ENCODE measurements at places on chromosomes 7 and 10. TPM values are rescaled to one million over a fixed set of nuclear protein-coding genes. Genes with fewer than 3 reads are reported as not detected.

DNA sequence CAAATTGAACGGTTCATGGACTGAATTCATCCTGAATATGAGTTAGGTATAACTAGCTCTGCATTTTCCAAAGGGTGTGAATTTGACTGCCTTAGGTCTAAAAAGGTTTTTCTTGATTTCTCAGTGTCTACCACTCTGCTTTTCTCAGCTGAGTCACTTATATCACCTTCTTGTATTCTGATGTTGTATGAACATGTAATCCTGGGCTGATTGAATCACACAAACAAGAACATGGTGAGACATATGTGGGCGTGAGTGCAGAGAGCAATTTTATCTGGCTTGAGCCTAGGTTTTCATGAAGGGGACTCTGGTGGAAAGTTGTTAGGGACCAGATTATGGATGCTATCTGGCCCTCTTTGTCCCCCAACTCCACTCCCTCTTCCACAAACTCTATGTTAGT is 239.8 kb downstream of the SUGCT start:
- H3K4me3 ChIP-seq: no peak overlapping the region
- DNase-seq: no peak
- no peak overlapping the region for H3K27ac ChIP-seq
- H3K36me3 ChIP-seq: no peaks in the 10 kb centered on the region

GRCh38 chr7:32679192-32679591 is 183.9 kb downstream of the AVL9 start:
- H3K27ac ChIP-seq: no peak overlapping the region
- H3K4me3 ChIP-seq: no peak overlapping the region
- DNase-seq: no peak
- no peaks in the 10 kb centered on the region for H3K36me3 ChIP-seq
- no peaks in the 10 kb centered on the region for H3K4me1 ChIP-seq

- H3K27ac ChIP-seq: no peak overlapping the region
- no peak overlapping the region for H3K4me3 ChIP-seq
- no peaks in the 10 kb centered on the region for H3K27me3 ChIP-seq
- no peaks in the 10 kb centered on the region for H3K36me3 ChIP-seq
Measured at GRCh38 chr10:111531690-111532089, 454.9 kb downstream of the ADRA2A start.

DNA sequence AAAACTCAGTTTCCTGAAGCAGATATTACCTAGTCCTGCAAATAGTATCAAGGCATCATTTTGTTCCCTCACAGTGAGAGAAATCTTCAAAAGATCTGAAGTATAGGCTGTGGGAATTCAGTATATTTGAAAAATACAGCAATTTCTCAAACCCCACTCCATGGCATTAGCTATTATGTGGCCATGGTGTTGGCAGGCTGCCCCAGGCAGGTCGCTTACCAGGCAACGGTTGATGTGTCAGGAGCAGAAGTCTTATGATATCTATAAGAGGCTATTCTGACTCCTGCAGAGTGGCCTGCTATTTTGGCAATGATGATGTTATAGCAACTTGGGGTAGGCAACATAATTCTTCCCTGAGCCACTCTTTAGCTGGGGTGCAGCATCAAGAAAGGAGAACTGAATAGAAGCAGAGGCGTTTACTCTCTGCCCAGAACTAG is 187.9 kb downstream of the PLXDC2 start:
- H3K27ac ChIP-seq: peak overlapping the region; percentile 87
- H3K36me3 ChIP-seq: no peaks in the 10 kb centered on the region
- H3K27me3 ChIP-seq: no peaks in the 10 kb centered on the region
- no peak for DNase-seq

GRCh38 chr10:74081192-74081803 is 69.3 kb downstream of the AP3M1 start:
- no peak overlapping the region for H3K4me3 ChIP-seq
- no peaks in the 10 kb centered on the region for H3K27me3 ChIP-seq
- H3K27ac ChIP-seq: no peak overlapping the region
- no peaks in the 10 kb centered on the region for H3K36me3 ChIP-seq

DNA sequence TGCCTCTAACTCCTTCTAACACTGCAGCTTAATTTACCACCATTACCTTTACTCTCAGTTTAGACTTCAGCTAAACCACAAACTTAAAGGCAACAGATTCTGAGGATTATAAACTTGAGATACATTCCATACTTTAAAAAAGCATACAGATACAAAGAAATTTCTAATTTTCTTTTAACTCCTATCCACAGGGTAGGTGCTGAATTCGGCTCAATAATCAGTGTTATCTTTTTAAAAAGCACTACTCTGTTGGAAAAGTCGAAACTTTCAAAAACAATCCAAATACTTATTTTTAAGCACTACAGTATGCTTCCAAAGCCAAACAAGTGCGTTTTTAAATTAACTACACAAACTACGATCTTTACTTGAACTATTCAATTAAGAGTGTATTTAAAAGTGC is 1.0 kb downstream of the SMNDC1 start:
- H3K27me3 ChIP-seq: no peaks in the 10 kb centered on the region
- no peak for DNase-seq
- peaks cover 13% of the 10 kb centered on the region for H3K4me1 ChIP-seq
- peak overlapping the region; percentile 93 for H3K4me3 ChIP-seq

- peaks cover 5% of the 10 kb centered on the region for H3K4me1 ChIP-seq
- no peak overlapping the region for H3K27ac ChIP-seq
- no peak for DNase-seq
- H3K4me3 ChIP-seq: no peak overlapping the region
- H3K27me3 ChIP-seq: no peaks in the 10 kb centered on the region
- H3K36me3 ChIP-seq: no peaks in the 10 kb centered on the region
Measured at GRCh38 chr7:150479023-150479716, 28.7 kb downstream of the GIMAP8 start.

DNA sequence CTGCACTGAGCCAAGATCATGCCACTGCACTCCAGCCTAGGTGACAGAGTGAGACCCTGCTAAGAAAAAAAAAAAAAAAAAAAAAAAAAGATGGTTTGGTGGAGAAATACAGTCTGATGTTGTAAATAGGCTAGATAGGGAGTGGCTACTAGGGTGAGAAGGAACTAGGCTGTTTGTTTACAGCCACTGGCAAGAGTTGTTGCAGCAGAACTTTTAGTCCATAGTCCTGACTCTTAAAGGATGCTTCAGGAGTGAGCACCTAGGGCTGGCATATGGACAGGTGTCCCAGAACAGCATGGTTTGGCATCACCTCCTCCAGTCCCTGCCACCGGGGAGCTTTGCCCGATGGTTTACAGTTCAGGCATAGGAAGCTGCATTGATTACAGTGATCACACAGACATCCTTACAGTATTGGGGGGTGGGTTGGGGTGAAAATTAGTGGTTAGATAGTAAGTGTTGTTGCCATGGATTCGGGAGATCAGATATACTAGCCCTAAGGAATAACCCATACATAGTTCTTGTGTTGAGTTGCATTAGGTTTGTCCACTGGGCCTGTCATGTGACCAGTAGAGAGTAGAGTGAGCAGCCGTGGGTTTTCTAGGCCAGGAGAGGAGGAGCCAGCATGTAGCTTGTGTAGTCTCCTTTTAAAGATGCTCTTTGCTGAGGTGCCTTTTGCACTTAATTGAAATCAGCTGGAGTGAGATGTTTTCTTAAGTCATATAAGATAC is 35.9 kb downstream of the ZRANB1 start:
- no peak overlapping the region for H3K27ac ChIP-seq
- DNase-seq: no peak
- no peak overlapping the region for H3K4me3 ChIP-seq

DNA sequence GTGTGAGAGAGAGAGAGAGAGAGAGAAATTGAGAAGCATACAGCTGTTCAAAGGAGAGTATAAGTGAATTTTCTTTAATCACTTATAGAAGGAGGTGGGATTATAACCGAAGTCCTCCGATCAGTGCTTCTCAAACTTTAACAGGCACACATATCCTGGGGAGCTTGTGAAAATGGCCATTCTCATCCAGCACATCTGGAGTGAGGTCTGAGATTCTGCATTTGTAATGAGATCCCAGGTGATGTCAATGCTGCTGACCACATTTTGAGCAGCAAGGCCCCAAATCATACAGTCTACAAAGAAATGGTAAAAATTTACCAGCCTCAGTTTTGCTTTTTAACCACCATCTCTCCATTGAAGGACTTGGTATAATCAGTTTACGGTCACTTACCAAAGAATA is 219.0 kb downstream of the PTEN start:
- peaks cover 43% of the 10 kb centered on the region for H3K4me1 ChIP-seq
- H3K4me3 ChIP-seq: no peak overlapping the region
- H3K36me3 ChIP-seq: no peaks in the 10 kb centered on the region
- H3K27ac ChIP-seq: no peak overlapping the region
- no peaks in the 10 kb centered on the region for H3K27me3 ChIP-seq
- DNase-seq: no peak

MLXIPL gene
- total RNA-seq: 0.53 TPM

ZNF117 gene
- 12.4 TPM for total RNA-seq

TMEM236 gene
- 0.04 TPM for total RNA-seq

SLC26A4 gene
- total RNA-seq: 0.19 TPM

HOXA5 gene
- 7.4 TPM for total RNA-seq

All from esophagus squamous epithelium (tissue), 5 donors.